Brain (organoid and tissue), 16 donors: ENCODE measurements at places on chromosomes 16 and 17. TPM values are rescaled to one million over a fixed set of nuclear protein-coding genes. Genes with fewer than 3 reads are reported as not detected.

Gene ANKRD40CL
- not detected for polyA plus RNA-seq

GRCh38 chr17:29291163-29291752 lies 2.7 kb downstream of the NUFIP2 start:
- DNase-seq: peak; percentile 87

- no peak for DNase-seq
Measured at GRCh38 chr17:9549215-9549614, 26.4 kb downstream of the STX8 start.

Gene CPHXL2
- not detected for polyA plus RNA-seq
